Stimulated activated naive CD8-positive, alpha-beta T cell treated with anti-CD3 and anti-CD28 coated beads, Interleukin-15, Interleukin-2, amounts not matched to agents 100 U/mL and 50 U/mL, for 24 hours (primary cell): ENCODE measurements at places on chromosomes 2 and 18.

DNA sequence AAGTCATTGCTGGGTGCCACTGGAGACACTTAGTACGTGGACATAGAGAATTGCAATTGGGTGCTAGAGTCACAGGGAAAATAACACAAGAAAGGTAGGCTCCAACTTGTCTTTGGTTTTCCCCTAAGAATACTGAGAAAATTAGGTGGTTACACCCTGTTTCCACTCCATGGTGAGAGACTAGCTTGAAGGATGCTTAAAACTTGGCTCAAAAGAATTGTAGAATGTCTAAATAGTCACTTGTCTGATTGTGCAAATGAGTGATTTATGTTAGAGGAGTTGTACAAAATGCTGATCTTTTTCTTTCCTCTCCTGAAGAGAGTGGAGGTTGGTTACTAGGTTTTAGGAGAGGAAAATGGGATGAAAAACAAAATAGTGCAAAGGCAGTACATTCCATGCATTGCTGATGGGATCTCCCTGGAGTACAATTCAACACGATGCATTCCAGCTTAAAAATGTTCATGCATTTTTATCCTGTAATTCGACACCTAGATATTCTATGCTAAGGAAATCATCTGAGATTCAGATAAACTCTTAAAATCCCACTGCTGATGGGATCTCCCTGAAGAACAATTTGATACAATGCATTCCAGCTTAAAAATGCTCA, 2.2 kb upstream of the SERPINB12 start:
- DNase-seq = no peak

GRCh38 chr18:573385-573784, 6.8 kb upstream of the CETN1 start:
- no peak for DNase-seq

GRCh38 chr2:14072338-14072737, 560.2 kb upstream of the LRATD1 start:
- DNase-seq = no peak

DNA sequence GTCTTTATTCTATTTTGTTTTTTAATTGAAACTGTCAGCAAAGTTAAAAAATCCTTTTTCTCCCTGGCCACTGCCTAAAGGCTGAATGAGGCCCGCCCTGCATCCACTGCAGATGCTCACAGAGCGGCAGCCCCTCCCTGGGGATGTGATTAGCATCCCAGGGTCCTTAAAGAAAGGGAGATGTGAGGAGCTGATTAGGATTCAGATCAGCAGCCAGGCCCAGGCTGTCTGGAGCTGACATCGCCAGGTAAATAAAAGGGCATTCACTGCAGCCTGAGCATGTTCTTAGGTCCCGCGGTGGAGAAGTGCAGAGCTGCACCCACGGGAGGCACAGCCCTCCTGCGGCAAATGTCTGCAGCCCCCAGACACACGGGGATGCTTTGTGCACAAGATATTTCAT, 83.8 kb downstream of the LONRF2 start:
- no peak for DNase-seq

- DNase-seq = no peak
These were observed 121.0 kb upstream of the HAAO start for GRCh38 chr2:42913280-42913878.

DNA sequence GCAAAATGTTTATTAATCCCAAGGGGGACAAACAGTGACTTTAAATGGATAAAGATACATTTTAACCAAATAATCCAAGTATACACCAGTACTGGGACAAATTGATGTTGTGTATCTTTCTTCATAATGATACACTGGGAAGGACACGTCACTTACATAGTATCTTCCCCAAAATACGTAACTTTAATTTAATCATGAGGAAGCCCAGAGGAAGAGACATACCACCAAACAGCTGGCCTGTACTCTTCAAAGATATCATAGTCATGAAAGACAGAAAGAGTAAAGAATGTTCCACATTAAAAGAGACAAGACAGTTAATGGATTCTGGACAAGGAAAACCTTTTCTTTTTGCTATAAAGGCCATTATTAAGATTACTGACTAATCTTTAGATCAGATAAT, 37.1 kb downstream of the AGFG1 start:
- no peak for DNase-seq
